ENCODE measurements at places on chromosomes 7 and 10. TPM values are rescaled to one million over a fixed set of nuclear protein-coding genes. Genes with fewer than 3 reads are reported as not detected.
A peak's percentile ranks its signal among the peaks of the same experiment; 100 is the strongest.

DNA sequence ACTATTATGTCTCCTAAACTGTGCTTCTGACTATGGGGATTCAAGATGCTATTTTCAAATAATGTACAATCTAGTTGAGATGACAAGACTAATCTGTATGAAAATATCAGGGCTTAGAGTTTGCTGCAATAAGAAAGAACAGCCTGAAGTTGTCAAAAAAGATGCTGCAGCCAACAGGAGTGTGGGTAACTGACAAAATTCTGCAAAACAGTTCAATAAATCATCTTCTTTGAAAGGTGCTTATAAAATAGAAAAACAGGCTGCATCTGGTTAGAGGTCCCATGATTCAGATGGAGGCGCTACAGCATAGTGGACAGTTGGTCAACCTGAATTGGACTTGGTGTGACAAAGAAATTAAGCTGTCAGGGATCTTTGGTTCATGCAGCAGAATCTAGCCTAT is 511.0 kb downstream of the XPNPEP1 start:
- DNase-seq: no peak

- no peak for DNase-seq
These were observed 137.3 kb downstream of the PLXNA4 start for GRCh38 chr7:132438926-132439325.

DNA sequence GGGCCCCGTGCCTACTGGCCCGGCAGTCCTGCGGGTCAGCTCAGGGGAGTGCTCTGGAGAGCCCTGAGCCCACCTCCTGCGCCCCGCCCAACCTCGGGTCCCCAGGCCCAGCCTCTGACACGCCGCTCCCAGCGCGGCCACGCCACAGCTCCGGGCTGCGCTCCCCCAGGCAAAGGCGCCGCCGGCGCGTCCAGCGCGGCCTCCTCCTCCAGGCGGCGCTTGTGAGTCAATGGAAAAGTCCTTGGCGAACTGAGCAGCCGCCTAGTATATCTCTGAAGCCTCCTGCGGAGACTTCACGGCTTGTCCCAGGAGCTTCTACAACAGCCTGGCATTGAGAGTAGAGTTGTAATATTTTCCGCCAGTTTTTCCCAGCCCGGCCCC is 29.5 kb upstream of the BMS1 start:
- peak; percentile 89 for DNase-seq

DNA sequence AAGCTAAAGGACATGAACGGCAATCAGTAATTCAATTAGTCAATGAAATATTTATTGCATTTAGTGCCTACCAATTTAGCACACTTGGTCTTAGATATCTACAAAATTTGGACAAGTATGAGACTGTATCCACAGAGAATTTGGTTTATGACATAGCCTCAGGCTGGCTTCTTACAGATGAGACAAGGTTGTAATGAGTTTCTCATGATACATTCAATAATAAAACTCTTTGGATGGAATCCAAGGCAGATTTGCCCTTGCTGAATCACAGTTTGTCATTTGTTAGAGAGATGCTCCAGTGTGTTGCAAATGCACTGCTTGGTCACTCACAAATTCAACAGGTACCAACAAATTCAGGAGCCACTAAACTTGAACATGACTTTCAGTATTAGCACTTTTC is 162.5 kb downstream of the GPR37 start:
- DNase-seq: no peak

GRCh38 chr7:2029936-2030335 is 202.8 kb downstream of the MAD1L1 start:
- DNase-seq: peak; percentile 30

- DNase-seq: no peak
These were observed 27.4 kb downstream of the SCART1 start for GRCh38 chr10:133481086-133481643.

- no peak for DNase-seq
These were observed 68.5 kb downstream of the CPVL start for GRCh38 chr7:29077854-29078253.

- DNase-seq: peak; percentile 36
These were observed 239.1 kb downstream of the EBF3 start for GRCh38 chr10:129725011-129725410.

DNA sequence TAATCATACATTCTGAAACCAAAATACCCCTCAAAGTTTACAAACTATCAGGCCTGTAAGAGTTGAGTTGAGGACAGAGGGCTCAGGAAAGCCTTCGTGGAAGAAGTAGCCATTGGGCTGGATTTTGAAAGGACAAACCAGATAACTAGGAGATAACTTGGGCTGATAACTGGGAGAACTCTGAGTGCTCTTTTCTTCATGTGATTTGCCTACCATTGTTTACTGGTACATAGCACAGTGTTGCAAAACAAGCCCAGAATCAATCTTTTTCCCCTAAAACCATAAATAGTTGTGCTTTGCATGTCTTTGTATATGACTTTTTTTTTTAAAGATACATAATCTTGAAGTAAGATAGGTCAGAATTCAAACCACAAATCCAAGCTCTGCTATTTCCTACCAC is 106.7 kb upstream of the ITGB1 start:
- no peak for DNase-seq

DNA sequence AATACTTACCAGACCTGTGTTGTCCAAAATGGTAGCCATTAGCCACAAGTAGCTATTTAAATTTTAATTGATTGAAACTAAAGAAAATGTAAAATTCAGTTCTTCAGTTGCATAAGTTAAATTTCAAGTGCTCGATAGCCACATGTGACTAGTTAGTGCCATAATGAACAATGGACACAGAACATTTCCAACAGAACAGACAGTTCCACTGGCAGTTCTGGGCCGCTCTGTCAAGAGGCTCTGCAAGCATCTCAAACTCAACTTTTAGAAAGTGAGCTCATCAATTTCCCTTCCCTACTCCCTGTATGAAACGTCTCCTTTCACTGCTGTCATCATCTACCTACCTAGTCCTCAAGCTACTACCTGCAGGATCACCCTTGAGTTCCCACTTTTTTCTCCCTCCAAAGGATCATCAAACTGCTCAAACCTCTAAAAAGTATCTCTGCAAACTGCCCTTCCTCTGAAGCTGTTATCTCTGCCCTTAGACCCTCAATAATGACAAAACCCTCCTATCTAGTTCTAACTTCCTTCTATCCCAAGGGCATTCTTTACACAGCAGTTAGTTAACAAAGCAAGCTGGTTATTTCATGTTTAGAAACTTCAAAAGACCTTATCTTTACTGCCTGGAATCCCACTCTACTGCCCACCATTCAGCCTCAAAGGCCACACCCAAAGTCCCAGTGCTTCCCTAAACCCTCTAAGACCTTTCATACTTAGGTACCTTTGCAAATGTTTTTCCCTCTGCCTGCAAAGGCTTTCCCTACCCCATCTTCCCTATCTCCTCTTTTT is 20.6 kb downstream of the SHTN1 start:
- no peak for DNase-seq

DNA sequence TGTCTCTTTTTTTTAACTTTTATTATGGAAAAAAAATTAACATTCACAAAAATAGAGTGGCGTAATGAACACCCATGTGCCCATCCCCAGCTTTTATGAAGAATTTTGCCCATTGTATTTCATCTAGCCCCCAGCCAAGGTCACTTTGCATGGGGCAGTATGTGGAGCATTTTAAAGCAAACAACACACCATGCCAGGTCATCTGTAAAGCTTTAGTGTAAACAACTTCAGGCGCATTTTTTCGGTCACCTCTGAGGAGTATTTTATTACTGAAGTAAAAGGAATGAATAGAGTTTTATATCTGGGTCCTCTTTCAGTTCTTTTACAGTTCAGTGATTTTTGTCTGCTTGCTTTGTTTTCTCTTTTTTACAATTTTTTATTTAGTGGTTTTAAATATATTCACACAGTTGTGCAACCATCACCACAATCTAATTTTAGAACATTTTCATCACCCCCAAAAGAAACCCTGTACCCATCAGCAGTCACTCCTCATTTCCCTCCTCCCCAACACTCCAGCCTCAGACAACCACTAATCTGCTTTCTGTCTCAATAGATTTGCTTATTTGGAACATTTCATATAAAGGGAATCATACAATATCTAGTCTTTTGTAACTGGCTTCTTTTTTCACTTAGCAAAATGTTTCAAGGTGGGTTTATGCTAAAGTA is 87.9 kb downstream of the SLC37A3 start:
- no peak for DNase-seq

DNA sequence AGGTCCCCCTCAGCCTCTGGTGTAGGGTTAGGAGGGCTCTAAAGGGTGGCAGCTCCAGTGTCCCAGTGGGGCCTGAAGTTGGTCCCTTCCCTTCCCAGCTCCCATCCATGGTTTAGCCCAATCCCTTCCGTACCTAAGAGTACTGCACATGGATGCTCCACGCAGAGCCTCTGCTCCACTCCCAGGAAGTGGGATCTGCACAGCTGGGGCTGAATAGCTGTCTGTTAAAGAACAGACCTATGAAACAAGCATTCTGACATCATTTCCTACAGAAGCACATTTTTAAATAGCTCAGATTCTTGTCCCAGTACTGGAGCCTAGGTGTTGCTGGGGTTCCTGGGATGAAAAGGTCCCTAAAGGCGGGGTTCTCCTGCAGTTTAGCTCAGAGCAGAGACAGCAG is 135.9 kb downstream of the ZMYND11 start:
- no peak for DNase-seq

Gene FLNC
- 2.8 TPM for polyA plus RNA-seq

Gene ARMC3
- 0.60 TPM for polyA plus RNA-seq

Gene PRKAR2B
- 7.3 TPM for polyA plus RNA-seq
